ENCODE measurements at places on chromosomes 3 and 15. TPM values are rescaled to one million over a fixed set of nuclear protein-coding genes. Genes with fewer than 3 reads are reported as not detected.

- no peak for DNase-seq
Observed at GRCh38 chr15:89806559-89807550, 7.8 kb downstream of the ANPEP start.

GRCh38 chr3:128932516-128933212 lies 53.2 kb downstream of the ACAD9 start:
- DNase-seq: no peak

GRCh38 chr3:71587958-71588357 lies 4.4 kb upstream of the FOXP1 start:
- DNase-seq: no peak

Gene CHP1
- 41.3 TPM for total RNA-seq

GRCh38 chr3:113329757-113330156 lies 111.5 kb downstream of the CFAP44 start:
- DNase-seq: no peak

DNA sequence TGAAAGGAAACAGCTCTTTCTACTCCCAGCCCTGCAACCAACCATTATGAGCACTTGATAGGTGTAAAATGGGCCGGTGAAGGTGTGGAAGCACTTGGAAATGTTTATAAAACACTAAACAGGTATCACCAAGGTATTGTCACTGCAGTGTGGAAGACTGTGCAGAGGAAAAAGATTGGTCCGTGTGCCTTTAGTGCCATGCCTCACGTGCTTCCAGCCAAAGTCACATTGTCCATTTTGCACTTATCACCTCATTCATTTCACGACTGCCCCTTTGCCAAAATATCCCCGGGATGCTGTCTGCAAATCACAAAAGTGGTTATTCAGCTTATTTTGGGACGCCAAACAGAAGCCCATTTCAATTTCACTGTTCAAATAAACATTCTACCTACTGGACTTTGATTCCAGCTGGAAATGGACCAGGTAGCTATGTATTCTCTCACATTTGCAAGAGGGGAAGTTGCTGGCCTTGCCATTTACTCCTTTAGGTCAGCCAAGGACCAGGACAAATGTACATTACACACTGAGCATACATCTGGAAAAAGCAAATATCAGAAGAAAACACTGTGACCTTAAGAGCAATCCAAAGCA lies 58.4 kb downstream of the ARRDC4 start:
- DNase-seq: no peak

GRCh38 chr15:89016549-89017041 lies 71.7 kb upstream of the ABHD2 start:
- DNase-seq: no peak

DNA sequence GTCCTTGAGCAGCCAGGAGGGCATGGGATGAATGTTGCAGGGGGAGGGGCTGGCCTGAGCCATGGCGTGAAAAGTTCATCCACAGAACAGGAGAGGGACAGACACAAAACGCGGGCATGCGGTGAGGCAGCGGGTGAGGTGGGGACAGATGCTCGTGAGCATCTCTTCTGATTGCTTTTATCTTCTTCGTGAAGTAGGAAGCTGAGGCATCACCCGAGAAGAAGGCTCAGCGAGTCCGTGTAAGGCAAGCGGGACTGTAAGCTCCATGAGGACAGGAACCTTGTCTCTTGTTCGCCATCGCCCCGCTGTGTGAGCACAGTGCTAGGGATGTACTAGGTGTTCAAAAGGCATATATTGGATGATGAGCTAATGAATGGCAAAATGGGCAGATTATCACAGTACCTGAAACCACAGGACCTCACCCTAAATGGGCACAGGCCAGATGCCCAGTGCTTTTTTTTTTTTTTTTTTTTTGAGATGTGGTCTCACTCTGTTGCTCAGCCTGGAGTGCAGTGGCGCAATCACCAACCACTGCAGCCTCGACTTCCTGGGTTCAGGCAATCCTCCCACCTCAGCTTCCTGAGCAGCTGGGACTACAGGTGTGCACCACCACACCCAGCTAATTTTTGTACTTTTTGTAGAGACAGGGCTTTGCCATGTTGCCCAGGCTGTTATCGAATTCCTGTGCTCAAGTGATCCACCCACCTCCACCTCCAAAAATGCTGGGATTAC lies 46.8 kb downstream of the CPN2 start:
- no peak for DNase-seq

DNA sequence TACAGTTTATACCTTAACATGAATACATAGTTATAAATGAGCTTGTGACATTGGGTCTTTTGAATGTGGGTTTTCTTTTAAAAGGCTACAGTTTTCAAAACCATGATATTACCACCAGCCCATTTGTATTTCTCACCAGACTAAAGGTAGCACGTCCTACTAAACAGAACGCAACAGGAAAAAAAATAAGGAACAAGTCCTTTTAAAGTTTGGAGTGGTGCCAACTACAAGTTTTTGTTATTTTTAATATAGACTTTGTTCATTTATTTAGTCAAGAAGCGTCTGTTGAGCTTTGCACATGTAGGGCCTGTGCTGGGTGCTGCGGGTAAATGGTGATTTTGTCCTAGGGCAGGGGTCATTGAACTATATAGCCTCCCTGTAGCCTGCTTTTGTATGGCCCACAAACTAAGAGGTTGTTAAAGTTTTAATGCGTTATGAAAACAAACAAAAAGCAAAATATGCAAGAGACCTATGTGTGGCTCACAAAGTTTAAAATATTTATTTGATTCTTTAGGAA lies 164.4 kb downstream of the GHSR start:
- DNase-seq: no peak

DNA sequence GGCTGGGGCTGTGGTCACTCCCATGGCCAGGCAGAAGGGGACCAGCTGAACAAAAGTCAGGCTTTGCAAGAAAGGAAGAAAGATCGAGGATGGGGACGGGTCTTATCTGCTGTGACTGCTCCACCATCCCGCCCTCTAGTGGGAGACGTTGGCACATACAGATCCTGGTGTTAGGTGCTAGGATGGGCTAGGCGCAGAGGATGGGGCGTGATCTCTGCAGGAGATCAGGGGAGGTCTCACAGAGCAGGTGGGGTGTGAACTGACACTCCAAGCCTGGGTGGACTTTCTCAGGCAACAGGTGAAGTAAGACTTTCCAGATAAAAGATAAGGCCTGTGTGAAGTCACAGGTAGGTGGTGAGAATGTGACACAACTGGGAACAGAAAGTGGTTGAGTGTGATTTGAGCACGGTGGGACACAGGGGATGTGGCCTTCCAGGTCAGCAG lies 141.9 kb upstream of the SMAD3 start:
- peak; percentile 51 for DNase-seq

Gene SCN11A
- 0.08 TPM for total RNA-seq
